Inflammatory macrophage treated with lipopolysaccharide for 4 hours (primary cell): ENCODE measurements at places on chromosomes 11 and 22.

DNA sequence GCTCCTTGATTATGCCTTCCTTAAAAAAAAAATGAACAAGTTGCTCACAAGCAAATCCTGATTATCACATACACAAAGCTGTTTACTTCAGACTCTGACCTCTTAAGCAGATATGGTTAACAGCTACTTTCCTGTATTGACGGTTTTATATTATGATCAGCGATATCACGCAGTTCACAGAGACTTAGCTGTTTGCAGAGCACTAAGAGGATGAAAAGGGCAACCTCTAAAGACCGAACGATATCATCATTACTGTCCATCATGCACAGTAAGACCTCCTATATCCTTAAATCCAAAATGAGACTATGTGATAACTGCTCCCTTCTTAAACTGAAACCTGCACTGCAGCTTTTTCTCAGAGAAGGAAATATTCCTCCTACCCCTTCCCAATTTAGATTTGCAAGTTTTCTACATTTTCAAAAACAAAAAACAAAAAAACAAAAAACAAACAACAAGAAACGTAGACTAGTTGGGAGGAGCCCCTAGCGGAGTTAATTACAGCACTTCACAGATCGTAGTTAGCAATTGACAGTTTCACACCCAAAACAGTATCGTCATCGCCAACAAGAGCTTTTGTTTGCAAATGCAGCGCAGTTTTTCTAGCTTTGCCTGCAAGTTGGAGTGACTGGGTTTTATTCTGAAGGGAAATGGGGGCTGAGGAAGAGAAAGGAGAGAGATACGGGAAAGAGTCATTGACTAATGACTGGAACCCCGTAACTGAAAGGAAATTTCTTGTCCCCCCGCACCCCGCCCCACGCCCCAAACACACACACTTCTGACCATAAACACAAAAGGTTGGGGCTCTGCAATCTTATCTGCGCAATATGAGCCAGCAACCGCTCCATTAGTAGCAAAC is 1.2 kb downstream of the DDX6 start:
- DNase-seq: peak; percentile 57

DNA sequence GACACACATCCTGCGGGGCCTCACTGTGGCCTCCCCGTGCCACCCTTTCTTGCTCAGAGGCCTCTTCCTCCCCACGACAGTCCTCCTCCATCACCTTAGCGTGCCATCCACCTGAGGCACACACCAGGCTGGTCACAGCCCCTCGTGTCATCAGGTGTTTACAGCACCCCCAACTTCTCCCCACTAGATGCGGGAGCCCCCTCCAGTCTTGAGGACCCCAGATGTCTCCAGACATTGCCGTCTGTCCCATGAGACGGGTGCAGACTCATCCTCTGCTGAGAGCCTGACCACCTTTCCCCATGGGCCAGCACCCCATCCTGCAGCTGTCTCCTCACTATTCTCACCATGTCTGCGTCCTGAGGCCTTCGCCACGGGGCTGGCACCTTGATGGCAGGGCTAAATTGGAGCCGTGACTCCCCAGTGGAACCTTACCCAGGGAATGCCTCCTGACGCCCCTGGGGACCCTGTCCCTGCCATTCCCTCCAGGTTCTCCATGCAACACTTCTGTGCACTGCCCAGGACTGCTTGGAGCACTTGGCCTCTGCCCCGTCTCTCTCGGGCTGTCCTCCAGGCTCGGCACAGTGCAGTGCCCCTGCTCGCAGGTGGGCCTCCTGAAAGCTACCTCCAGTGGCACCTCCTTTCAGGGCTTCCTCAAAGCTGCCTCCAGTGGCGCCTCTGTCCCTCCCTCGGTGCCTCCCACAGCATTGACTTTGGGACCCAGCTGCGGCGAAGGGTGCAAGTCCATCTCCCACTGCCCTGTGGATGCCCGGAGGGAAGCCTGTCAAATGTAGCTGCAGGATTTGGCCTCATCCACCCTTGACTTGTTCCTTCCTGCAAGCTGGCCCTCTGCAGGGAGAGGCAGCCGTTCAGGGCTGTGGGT is 1386.8 kb downstream of the BRD1 start:
- no peak for DNase-seq

GRCh38 chr11:9852465-9852864 is 188.6 kb downstream of the SWAP70 start:
- DNase-seq: no peak

DNA sequence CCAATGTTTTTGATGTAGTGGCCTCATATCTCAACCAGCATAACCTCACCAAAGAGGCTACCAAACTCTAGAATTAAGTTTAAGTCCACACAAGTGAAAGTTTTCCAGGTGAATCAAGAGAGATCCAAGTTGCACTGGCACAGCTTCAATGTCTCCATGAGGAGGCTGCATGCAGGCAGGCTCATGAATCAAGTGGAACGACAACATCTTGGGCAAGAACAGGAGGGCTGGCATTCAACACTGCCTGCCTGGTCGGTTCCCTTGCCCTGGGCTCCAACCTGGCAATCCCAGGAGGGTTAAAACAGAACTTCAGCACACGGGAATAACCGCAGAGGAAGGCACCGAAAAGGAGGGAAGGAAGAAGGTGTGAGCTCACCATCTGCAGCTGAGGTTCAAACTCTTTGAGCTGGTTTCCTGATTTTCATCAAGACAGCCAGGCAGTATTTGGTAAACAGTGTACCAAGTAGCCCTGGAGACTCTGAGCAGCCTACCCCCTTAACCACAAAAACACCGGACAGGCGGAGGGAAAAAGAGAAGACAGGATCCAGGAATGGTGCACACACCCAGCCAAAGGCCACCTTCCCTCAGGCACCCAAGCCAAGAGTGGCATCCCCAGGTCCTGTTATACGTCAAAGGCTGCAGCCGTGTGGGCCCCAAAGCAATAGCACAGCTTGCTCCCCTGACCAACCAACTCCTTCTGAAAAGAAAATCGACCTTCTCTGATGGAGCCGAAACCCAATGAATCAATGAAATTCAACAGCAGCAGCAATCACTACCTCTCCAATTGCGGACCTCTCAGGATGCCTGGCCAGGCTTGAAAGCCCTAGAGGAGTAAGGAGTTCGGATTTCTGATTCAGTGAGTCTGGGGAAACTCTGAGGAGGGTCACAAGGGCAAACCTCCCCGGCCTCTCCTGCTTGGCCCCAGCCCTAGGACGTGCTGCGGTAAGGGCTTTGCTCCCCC is 1.3 kb downstream of the PACSIN2 start:
- peak; percentile 57 for DNase-seq

GRCh38 chr11:74520927-74521665 is 27.6 kb upstream of the LIPT2 start:
- DNase-seq: no peak

DNA sequence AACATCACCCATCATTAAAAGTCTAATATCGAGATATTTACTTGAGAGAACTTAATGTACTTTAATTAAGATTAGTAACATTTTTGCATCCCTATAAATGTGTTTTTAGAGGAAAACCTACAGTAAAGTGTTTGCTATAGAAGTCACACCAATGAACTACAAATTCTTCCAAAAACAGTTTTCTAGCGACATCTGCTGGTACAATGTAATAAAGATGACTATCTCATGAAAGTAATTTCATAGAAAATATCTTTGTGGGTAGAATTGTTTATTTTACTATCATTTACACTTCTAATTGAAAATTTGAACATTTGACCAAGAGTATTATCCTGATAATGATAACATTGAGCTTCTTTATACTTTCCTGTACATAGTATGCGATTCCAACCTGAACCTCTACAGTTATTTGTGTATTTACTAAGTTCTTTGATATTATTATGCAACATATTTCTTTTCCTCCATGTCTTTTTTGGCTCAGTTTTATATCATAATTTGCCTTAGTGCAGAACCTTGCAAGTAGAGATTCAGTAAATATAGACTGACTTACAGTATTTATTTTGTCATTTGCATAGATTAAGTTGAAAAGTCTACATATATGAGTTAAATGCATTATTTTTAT is 252.7 kb downstream of the TMEM135 start:
- DNase-seq: peak; percentile 68

- no peak for DNase-seq
Observed at GRCh38 chr11:123654566-123655081, at the start of gene SCN3B. SCN3B (minus strand) TSS chr11:123654624; CDS start chr11:123653801, 823 bp downstream.

DNA sequence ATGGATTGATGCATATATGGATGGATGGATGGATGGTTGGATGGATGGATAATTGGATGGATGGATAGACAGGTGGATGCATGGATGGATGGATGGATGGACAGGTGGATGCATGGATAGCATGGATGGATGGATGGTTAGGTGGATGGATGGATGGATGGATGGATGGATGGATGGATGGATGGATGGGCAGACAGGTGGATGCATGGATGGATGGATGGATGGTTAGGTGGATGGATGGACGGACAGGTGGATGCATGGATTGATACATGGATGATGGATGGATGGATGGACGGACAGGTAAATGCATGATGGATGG is 52.5 kb downstream of the MACROD1 start:
- no peak for DNase-seq
